ENCODE measurements at places on chromosomes 5 and 9.

GRCh38 chr5:89213573-89213972 is 330.6 kb upstream of the MEF2C start:
- no peak for DNase-seq

DNA sequence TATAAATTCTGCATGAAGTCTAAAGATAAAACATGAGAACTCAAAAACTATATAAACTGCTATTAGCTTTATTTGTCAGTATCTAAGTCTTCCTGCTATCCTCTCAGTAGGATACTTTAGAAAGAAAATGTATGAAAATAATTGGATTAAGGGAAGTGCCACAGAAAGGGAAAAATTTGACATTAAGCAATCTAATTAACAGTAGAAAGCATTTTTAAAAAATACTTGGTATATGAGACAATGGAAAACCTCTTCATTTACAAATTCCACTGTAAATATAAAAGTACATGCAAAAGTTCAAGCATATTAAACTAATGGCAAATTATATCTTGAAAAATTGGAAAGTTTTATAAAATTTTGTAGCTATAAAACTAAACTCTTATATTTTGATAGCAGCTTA is 518.6 kb upstream of the NUDT12 start:
- no peak for DNase-seq

DNA sequence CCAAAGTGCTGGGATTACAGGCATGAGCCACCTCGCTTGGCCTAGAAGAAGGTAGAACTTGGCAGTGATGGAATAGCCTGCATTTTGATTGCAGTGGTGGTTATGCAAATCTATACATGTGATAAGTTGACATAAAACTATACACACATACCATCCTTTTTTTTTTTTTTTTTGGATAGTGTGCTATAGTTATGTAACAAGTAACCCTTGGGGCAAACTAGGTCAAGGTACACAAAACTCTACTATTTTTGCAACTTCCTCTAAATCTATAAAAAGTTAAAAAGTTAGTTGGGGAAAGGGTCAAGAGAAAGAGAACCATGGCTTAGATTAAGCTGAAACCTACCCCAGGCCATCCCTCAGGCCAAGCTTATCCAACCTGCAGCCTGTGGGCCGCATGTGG is 11.1 kb downstream of the TRIM14 start:
- DNase-seq, result no peak

GRCh38 chr9:28832168-28832770 is 1259.0 kb upstream of the C9orf72 start:
- DNase-seq, result no peak

- DNase-seq, result no peak
Observed at GRCh38 chr9:10614196-10614800, 1.5 kb upstream of the PTPRD start.

- DNase-seq, result no peak
Observed at GRCh38 chr5:103293099-103293498, 34.5 kb downstream of the MACIR start.

DNA sequence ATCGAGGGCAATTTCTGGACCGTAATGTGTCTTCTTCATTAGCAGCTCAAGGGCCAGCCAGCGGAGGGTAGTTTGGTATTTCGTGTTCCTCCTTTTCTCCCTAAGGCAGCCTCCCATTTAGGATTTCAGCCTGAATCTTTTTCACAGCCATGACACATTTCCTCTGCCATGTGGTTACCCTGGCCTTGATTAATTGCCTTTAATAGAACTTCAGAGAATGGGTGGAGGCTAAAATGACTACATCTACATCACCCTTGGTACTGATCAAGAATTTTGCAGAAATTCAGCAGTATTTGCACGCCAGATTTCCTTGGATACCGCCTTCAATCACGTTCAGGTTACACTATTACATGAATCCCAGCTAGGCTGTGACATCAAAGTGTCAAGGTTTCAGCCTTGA is 58.0 kb downstream of the ADAMTS16 start:
- no peak for DNase-seq

- peak; percentile 62 for DNase-seq
Observed at GRCh38 chr5:68251386-68251785, 35.8 kb downstream of the PIK3R1 start.

GRCh38 chr9:68822596-68823165 is 117.6 kb downstream of the PIP5K1B start:
- no peak for DNase-seq

GRCh38 chr5:146363161-146363874 is 24.7 kb downstream of the POU4F3 start:
- DNase-seq, result no peak

- DNase-seq, result no peak
Observed at GRCh38 chr5:160347448-160347847, 23.0 kb downstream of the C1QTNF2 start.

GRCh38 chr9:93682155-93682968 is 106.0 kb downstream of the PHF2 start:
- peak; percentile 42 for DNase-seq

- DNase-seq, result no peak
Observed at GRCh38 chr9:69502671-69503301, 169.4 kb downstream of the APBA1 start.

DNA sequence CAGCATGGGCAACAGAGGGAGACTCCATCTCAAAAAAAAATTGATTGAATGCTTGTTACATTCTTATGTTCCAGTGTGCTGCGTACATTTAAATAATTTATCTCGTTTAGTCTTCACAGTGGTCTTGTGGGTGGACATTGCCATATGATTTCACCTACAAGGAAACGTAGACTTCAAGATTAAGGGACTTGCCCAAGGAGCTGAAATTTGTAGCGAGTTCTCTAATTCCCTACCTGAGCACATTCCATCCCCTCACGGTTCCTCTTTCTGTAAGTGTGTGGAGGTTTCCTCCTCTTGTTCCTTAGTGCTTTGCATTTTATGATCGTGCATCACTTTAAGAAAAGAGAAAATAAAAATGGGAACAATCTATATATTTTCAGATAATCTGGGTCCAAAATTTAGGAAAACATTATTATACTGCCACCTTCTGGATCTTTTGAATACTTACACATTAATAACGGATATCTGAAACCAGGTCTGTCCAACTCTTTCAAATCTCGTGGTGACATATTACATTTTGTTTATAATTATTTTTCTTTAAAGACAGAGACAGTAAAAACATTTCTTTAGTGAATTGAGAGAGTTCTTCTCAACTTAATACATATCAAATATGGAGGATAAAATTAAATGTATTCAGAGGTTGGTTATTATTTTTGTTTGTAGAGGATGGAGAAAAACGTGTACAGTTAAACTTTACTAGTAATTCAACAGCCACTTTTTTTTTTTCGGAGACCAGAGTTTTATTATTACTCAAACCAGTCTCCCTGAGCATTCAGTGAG is 29.9 kb upstream of the C7 start:
- no peak for DNase-seq

GRCh38 chr9:132896264-132896663 is 17.6 kb downstream of the SPACA9 start:
- DNase-seq, result no peak

DNA sequence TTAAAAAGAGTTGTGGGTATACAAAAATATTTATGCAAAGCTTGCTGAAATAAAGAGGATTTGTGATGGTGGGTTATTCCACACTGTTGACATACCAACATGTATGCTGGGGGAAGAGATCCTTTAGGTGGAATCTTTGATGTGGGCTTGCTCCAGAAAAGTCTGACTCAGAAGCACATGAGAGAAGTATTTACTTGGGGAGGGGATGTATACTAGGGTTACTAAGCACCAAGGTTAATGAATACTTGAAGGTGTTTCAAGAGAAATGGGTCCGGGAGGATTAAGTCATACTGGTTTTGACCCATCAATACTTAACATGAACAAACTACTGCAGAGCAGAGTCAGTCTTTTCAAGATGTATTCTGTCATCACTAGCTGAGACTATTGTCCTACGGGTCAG is 316.4 kb upstream of the GRIN3A start:
- no peak for DNase-seq

DNA sequence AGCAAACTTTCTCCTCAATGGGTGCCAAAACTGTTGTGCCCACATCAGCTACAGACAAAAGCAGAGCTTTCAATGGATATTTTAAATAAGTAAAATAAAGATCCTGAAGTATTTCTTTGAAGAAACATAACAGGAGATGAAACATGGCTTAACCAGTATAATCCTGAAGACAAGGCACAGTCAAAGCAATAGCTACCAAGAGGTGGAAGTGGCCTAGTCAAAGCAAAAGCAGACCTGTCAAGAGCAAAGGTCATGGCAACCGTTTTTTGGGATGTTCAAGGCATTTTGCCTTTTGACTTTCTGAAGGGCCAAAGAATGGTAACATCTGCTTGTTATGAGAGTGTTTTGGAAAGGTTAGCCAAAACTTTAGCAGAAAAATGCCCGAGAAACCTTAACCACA is 77.9 kb downstream of the ANXA1 start:
- DNase-seq, result no peak

DNA sequence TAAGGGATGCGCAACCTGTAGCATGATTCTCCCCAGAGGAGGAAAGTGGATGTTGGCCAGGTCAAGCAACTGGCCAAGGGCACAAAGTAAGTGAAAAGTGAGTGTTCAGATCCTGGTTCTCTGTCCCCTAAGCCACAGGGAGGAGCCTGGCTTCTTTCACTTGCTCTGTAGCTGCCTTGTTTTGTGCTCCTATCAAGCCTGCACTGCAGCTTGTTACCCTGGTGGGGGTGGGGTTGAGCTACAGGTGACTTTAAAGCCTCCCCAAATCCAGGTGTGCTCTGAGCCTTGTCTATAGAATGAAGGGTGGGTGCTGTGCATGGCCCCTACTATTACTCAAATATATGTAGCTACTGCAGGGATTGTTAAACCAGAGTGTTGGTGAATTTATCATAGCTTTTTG is 32.9 kb downstream of the RALGPS1 start:
- no peak for DNase-seq

DNA sequence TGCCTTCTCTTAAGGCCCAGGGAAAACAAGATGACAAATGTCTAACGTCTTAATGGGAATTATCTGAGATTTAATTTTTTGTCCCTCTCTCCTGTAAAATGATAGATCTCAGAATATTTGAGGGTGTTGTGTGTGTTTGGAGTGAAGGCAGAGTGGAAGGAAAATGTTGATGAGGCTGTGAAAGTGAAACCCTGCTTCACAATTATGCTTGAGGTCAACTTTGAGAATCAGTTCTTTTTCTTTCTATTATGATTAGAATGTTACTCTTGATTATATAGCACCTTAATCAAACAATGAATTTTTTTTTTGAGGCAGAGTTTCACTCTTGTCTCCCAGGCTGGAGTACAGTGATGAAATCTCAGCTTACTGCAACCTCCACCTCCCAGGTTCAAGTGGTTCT is 5.5 kb upstream of the LOX start:
- DNase-seq, result no peak

GRCh38 chr5:76602094-76602726 is 21.0 kb downstream of the F2RL2 start:
- DNase-seq, result no peak

DNA sequence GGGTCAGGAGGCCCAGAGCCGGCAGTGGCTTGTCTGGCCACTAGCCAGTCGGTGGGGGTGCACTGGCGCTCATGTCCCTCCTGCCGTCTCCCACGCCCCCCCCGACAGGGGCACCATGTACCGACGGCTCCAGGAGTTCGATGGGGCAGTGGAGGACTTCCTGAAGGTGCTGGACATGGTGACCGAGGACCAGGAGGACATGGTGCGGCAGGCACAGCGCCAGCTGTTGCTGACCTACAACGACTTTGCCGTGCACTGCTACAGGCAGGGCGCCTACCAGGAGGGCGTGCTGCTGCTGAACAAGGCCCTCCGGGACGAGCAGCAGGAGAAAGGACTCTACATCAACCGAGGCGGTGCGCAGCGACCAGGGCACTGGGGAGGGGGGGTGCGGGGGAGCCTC is 8.1 kb downstream of the TTC16 start:
- no peak for DNase-seq

DNA sequence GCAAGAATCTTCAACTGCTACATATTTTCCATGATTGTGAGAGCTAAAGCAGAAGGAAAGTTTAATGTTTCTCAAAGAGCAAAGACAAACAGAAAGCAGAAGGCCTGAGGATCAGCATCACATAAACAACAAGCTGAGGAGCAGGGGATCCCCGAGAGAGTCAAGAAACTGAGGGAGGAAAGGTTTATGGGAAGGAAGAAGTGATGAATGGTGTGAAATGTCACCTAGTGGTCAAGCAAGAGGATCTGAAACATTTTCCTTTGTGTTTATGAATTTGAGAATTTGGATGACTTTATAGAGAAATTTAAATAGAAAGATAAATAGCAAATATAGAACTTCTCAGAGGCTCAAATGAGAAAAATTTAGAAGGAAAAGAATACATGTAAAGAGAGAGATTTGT is 481.9 kb downstream of the CHSY3 start:
- no peak for DNase-seq

DNA sequence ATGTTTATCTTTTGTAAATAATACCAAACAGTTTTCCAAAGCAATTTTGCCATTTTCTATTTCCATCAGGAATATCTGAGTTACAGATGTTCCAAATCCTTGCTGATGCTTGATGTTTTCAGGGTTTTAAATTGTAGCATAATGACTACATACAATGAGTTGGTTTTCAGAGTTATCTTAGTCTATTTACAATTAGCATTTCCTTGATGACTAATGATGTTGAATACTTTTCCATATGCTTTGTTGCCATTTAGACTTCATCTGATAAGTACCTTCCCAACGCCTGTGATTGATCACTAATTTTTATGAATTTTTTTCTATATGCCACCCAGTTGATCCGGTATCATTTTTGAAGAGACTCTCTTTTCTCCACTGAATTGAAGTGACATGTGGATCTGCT is 102.3 kb downstream of the SLC25A46 start:
- DNase-seq, result no peak

- DNase-seq, result no peak
Observed at GRCh38 chr9:78986446-78986845, 585.3 kb upstream of the TLE4 start.

- DNase-seq, result no peak
Observed at GRCh38 chr5:140631831-140632365, 1.1 kb downstream of the CD14 start.

DNA sequence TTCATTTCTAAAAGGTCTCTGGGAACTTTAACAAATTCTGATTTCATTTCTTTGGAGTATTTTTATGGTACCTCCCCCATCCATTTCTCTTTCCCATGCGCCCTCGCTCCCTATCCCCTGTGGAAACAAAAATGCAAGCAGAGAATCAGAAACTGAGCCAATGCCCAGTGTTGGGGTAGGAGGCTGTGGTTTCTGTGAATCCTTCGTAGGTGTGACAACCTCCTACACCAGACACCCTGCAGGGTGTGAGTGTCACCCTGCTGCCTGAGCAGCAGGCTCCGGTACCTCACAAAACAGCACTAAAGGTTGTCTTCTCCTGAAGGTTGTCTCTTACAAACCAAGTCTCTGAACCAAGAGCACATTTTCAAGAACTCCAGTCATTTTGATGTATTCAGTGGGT is 103.8 kb upstream of the CTSL start:
- no peak for DNase-seq

GRCh38 chr5:133113331-133114061 is 61.7 kb downstream of the HSPA4 start:
- peak; percentile 70 for DNase-seq

DNA sequence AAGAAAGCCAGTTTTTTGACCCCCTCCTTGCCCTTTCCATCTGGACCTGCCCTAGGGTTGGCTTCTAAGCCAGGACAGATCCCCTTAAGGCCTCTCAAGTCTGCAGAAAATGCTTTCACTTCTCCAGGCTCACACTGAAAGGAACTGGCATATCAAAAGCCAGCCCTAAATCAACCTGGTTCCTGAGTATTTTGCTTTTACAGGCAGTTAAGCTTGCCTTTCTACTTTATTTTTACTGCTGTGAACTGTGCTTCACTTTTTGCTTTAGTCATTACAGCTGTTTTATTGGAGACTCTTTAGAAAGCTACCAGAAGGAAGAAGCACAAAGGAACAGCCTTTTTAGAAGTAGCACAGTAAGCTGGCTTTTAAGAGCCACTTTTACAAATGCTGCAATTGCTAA is 5.0 kb downstream of the TARS1 start:
- no peak for DNase-seq

- no peak for DNase-seq
Observed at GRCh38 chr9:28120626-28121025, 547.3 kb upstream of the C9orf72 start.
